CD4-positive, alpha-beta memory T cell (primary cell): ENCODE measurements at places on chromosomes 1 and 21. TPM values are rescaled to one million over a fixed set of nuclear protein-coding genes. Genes with fewer than 3 reads are reported as not detected.

GRCh38 chr1:21246905-21247642 is 43.2 kb downstream of the ECE1 start:
- no peak for DNase-seq

DNA sequence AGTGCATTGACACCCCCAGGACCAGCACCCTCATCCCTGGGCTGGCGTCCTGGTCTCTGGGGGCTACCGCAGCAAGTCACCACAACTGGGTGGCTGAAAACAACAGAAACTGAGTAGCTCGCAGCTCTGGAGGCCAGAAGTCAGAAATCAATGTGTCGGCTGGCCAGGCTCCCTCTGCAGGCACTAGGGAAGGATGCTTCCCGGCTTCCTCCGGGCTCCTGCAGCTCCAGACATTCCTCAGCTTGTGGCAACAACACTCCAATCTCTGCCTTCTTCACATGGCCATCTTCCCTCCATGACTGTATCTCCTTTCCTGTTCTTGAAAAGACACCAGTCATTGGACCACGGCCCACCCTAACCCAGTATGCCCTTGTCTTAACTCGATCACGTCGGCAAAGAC is 224.2 kb downstream of the NPHP4 start:
- no peak for DNase-seq

- no peak for DNase-seq
These were observed 71.6 kb downstream of the XCL2 start for GRCh38 chr1:168472223-168472622.

- DNase-seq = no peak
These were observed 43.7 kb downstream of the HLX start for GRCh38 chr1:220922951-220923350.

DNA sequence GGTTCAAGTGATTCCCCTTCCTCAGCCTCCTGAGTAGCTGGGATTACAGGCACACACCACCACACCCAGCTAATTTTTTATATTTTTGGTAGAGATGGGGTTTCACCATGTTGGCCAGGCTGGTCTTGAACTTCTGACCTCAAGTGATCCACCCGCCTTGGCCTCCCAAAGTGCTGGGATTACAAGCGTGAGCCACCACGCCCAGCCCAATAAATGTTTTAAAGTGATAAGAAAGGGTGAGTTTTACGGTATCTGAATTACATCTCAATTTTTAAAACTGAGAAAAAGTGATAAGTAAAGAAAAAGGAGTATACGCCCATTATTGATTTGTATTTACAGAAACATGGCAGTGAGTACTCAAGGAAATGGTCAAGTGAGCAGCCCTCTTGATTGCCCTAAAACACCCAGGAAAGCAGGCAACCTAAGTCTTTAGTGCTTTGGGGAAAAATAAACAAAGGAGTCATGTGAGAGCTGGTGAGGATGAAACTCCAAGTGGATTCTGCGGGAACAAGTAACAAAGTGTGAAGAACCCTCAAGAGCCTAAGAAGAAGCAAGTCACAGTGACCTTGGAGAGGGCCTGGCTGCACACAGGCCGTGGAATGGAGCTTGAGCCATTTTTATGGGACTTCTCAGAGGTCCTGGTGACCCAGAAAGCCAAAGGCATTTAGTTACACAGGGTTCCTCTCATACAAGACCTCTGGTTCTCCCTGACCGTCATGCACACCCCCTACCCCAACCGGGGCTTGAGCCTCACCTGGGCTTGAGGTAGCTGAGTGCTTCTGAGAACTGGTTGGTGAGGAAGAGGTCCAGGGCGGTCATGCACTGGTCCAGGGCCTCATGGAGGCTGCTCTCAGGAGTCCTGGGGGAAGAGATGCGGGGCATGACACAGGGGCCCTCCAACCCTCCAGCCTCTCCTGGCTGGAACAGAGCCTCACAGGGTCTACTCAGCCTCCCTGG is 9.1 kb downstream of the TTC39A start:
- DNase-seq = no peak

- DNase-seq = no peak
These were observed 57.6 kb downstream of the ROR1 start for GRCh38 chr1:63831409-63831808.

GRCh38 chr1:53148123-53148522 is 5.7 kb upstream of the SLC1A7 start:
- DNase-seq = no peak

GRCh38 chr21:32413015-32413504 is 554 bp downstream of the EVA1C start:
- no peak for DNase-seq

DNA sequence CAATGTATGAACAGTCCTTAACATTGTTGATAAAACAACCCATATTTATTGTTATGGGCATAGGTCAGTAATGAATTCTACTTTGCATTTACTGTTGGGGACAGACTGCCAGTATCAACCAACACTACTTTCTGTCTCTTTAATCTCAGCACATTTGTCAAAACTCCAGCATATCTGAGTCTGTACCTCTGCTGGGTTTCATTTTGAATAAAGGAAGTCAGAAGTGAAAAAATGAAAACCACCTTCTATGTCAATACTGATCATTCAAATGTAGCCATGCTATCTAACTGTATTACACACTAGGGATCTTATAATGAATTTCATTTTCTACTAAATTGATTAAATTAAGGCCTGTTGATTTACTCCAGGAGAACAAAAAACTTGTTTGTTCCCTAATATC is 24.2 kb upstream of the CXADR start:
- no peak for DNase-seq

DNA sequence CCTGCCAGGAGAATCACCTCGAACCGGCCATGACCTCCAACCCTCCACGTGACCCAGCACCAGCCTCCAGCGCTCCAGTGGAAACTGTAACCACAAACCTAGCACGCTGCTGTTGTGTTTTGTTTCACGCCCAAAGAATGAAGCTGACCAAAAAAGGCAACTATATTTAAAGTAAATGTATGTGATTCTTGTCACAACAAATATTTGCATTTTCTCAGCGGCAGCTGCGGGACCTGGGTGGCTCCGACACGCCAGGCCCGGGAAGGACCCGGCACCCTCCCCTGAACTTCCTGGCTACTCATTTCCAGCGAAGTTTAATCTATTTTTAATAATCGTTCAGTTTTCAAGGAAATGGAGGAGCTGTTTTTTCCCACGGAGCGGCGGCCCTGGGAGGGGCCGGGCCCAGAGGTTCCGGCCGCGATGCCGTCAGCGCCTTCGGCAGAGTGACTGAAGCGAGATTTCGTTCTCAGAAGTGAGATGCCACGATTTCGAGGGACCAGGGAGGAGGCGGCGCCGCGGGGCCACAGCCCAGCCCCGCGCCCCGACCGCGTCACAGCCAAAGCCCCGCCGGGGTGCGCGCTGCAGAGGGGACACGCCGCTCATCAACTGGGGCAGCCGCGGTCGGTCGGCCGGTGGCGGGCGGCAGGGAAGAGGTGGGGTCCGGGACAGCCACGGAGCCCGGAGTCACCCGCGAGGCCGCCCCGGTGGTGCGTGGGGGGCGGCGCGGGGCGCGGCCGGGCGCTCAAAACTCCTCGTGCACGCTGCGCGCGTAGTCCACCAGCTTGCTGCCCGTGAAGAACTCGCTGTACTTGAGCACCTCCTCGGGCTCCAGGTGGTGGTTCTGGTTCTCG is 3.0 kb upstream of the TNFRSF4 start:
- peak; percentile 74 for DNase-seq

GRCh38 chr1:222613627-222614026 is 4.3 kb upstream of the MIA3 start:
- DNase-seq = no peak

- no peak for DNase-seq
These were observed 101.7 kb downstream of the RIPK4 start for GRCh38 chr21:41664881-41665765.

- DNase-seq = no peak
These were observed 140.8 kb downstream of the LHX8 start for GRCh38 chr1:75274920-75275506.

DNA sequence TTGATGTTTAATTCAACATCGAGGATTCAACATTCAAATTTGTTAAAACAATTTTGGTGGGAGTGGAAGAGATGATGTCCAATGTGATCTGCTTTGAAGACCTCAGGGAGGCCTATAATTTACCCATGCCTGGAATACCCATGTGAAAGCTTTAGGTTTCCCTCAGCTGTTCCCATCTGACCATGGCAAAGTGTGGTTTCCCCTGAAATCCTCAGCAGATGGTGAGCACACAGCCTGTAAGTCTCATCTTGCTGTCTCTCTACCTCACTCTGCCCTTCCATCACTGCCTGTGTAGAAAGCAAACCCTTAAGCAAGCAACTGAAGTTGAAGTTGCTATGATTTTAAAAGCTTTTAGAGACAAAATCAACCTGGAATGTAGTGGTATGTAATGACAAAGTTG is 80.1 kb upstream of the ATF3 start:
- no peak for DNase-seq

DNA sequence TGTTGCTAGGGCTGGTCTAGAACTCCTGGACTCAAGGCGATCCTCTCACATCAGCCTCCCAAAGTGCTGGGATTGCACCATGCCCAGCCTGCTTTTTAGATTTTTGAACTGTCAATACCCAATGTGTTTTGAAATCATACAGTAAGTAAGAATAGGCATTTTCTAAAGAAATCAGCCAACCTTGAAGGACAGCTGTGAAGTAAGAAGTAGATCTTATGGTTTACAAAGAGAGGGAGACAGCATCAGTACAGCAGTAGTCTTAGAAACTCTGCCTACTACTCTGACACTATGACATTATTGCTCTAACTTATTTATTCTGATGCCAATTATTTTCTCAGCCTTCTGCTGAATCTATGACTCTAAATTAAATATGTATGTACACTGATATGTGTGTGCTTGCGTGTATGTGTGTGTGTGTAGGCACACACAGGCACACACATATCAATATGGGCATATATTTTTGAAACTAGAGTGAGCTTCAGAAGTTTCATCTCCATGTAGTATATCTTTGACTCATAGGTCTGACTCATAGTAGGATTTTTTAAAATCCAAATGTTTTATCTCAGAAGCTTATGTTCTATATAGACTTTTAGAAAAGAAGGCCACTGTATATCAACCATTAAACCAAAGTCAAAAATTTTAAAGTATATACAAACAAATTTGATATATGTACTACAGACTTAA is 140.4 kb downstream of the COL24A1 start:
- DNase-seq = no peak

C2CD4D gene
- total RNA-seq = 1.7 TPM

TCHH gene
- 0.06 TPM for total RNA-seq

CLCNKB gene
- not detected for total RNA-seq

PLXNA2 gene
- 4.0 TPM for total RNA-seq

PRAMEF27 gene
- total RNA-seq = not detected

NUAK2 gene
- 32.5 TPM for total RNA-seq

SLC44A5 gene
- 3.0 TPM for total RNA-seq

GPR89B gene
- total RNA-seq = 31.9 TPM
